ENCODE measurements at places on chromosomes 7 and 10. TPM values are rescaled to one million over a fixed set of nuclear protein-coding genes. Genes with fewer than 3 reads are reported as not detected.

GRCh38 chr7:29177963-29178600, 16.5 kb upstream of the CHN2 start:
- DNase-seq: peak; percentile 63

WEE2 gene
- polyA plus RNA-seq: not detected

- DNase-seq: no peak
These were observed 86.7 kb upstream of the GPR22 start for GRCh38 chr7:107383203-107383602.

RNF133 gene
- polyA plus RNA-seq: 0.06 TPM

NAPEPLD gene
- polyA plus RNA-seq: 3.7 TPM

DNA sequence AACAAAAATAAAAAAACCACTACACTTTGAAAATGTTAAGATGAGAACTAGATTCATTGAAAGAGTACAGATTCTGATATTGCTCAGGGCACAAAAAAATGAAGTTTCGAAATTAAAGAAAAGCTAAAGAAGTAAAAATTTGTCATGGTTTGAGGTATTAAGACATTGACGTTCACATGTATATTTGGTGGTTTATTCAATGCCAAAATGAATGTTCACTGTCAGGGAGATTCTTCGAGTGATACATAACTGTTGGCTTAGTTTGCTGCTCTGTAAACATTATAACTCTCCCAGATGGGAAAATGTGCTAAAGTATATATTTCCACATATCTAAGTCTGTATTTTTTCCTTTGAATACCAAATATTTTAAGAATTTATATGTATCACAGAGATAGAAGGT, 345.0 kb downstream of the SEMA3D start:
- no peak for DNase-seq

SLC26A5 gene
- polyA plus RNA-seq: not detected

PNLIPRP3 gene
- not detected for polyA plus RNA-seq

DNA sequence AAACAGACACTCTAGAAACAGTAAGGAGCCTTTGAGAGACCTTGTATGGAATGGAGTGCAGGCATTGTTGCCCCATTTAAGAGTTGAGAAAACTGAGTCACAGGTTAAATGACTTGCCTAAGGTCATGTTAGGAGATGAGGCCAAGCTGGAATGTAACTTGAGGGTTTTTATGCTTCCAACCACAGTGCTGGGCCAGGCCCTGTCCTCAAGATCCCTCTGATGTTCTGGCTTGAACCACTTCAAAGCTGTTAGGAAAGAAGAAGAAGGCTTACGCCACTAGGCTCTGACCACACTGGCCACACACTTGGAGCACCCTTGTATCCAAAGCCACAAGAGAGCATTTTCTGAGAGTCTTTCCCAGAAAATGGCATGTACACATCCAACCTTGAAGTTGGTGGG, 42.7 kb downstream of the PLAU start:
- DNase-seq: no peak

GRCh38 chr10:98060079-98060478, 29.7 kb upstream of the CRTAC1 start:
- DNase-seq: no peak

GRCh38 chr10:77550378-77550777, 87.2 kb downstream of the KCNMA1 start:
- no peak for DNase-seq

RBP3 gene
- not detected for polyA plus RNA-seq

- DNase-seq: no peak
These were observed 9.5 kb downstream of the PNLIPRP3 start for GRCh38 chr10:116437076-116437692.

DNA sequence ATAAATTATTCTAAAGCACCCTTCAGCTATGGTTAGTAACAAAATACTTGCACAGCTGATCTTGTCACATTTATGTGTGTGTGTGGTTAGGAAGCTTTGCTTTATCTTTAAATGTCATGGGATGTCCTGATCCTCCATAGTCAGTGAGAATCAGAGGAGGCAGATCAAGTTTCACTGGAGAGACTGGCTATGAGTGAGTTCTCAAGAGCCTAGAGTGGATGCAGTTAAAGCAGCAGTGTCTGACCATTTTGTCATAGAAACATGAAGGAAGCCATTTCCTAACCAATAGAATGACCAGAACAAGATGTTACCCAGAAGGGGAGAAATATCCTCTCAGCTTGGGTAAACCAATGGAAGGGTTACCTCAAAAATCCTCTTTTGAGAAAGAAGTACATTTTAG, 207.2 kb upstream of the DKK1 start:
- no peak for DNase-seq

- no peak for DNase-seq
These were observed 292.7 kb downstream of the EXOC4 start for GRCh38 chr7:133545618-133546017.

DNA sequence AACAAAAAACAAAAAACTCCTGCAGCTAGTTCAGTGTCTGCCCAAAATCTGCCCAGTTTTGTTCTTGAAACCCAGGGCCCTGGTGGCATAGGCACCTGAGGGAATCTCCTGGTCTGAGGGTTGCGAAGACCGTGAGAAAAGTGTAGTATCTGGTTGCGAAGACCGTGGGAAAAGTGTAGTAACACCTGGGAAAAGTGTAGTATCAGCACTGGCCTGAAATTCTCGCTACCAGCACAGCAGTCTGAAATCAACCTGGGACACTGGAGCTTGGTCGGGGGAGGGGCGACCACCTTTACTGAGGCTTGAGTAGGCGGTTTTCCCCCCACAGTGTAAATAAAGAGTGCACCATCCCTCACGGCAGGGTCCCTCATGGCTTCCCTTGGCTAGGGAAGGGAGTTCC, 82.5 kb upstream of the SP4 start:
- DNase-seq: no peak

ICA1 gene
- 28.8 TPM for polyA plus RNA-seq

DNA sequence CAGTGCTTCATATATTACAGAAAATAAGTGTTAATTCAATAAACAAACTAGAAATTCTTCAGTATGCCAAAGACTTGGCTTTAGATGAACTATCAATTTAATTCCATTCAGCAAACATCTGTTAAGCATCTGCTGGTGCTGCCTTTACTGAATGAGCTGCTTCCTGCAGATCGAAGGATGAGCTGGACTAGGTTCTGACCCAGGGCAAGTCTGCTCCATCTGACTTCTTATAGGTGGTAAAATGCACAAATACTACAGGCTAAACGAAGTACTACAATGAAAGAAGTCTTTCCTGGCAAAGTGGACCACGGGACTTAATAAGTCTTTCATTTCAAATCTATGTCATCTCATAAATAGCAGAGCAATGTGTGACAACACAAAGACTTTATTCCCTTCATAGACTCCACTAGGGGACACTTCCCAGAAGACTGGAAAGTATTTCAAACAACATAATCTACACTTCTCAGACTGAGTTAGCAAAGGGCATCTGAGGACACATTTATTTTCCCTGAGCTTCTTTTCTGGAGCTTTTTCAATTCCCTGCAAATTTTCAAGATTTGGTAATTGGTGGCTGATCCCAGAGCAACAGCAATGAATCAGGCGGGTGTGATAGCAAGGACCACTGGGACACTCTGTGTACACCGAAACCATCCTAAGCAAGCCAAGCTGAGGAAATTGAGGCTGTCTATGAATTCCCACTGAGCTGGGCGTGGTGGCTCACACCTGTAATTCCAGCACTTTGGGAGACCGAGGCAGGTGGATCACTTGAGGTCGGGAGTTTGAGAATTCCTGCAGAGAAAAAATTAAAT, 108.9 kb upstream of the FRMD4A start:
- no peak for DNase-seq

GRCh38 chr10:48929413-48929990, 10.1 kb downstream of the LRRC18 start:
- DNase-seq: no peak

TFR2 gene
- 0.08 TPM for polyA plus RNA-seq

UNCX gene
- not detected for polyA plus RNA-seq

- DNase-seq: no peak
These were observed 13.4 kb downstream of the TRPV6 start for GRCh38 chr7:142872106-142872675.

DNA sequence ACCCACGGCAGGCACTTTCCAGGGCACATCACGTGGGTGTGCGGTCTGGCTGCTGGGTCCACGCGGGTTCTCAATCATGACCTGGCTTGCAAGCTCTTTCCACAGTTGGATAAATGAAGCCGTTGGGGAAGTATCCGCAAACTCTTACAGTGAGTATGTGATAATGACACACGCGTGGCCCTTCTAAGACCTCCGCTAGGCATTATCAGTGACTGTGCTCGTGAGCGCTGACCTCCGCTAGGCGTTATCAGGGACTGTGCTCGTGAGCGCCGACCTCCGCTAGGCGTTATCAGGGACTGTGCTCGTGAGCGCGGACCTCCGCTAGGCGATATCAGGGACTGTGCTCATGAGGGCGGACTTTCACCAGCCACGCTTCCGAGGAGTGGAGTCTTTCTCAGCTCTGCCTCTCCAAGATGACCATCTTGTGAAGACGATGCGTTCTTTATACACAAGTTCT, 107.0 kb downstream of the WDR37 start:
- no peak for DNase-seq

DNA sequence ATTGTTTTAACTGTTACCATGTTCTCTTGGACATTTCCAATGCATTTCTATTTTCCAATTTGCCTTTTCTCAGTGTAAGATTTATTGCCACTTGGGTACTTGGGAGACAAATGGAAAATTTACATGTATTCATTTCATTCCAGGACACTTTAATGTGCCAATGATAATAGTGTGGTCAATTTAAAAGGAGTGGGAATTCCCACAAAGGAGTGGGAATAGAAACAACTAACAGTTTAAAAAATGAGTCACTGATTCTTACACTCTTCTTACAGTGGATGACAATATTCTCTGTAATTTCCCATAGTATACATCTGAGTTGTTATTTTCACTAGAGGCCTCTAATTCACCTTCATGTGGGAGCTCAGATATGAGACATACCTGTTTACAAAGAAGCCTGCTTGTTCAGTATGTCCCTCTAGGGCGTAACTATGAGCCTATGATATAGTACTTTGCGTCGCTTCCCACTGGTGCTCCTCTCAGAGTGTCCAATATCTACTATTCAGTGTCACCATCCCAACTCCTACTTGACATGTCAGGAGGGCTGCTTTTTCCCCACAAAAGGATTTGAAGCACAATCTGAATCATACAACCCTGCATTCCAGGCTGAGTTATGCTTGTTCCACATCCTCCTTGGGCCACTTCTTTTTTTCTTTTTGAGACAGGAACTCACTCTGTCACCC, 301.3 kb downstream of the PHTF2 start:
- DNase-seq: no peak

DNA sequence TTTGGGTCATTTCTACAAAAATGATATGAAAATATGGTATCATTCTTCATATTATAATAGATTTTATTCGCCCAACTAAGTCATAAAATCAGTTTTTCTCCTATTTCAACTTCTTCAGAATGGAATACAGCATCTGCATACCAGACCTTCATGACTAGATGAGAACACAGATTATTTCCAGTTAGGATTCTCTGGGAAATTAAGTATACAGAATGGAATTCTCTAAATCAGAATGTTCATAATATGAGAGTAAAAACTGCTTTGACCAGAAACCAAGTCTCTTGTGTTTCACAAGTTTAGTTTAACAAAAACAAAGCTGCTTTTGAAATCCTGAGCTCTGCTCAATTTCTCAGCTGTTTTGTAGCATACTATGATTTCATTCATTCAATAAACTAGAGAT, 160.3 kb upstream of the SEMA3A start:
- no peak for DNase-seq

GRCh38 chr7:68078157-68078710, 1081.6 kb downstream of the TYW1 start:
- no peak for DNase-seq

DNA sequence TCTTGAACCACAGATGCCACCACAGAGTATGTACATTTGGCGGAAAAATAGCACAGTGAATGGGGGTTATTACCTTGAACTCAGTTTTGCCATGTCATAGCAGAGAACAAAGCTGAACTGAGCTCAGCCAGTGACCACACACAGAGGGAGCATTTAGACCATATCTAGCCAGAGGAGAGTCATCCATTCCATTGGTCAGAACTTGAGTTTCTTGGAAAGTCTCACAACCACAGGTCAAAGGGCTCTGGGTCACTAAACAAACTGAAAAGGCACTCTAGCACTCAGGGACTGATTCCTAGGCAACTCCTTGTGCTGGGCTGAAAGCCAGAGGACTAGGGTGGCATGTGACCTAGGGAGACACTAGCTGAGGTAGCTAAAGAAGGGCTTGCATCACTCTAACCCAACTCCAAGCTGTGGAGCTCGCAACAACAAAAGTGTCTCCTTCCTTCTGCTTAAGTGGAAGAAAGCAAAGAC, 239.7 kb upstream of the SEMA3D start:
- DNase-seq: no peak

DNA sequence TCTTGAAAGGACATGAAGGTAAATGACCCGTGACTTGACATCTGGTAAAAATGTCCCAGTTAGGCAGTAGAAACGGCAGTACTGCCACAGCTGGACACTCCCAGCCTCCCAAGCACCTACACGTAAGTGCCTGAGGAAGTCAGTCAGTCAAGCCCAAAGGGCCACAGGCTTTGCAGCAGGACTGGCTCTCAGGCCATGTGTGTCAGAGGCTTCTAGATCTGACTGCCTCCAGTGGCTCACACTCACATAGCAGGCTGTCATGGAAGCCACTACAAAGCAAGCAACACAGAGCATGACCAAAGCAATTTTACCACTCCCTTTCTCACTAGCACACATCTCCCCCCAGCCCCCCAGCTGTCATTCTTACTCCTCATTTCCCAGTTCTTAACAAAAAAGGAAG, 17.8 kb upstream of the CCNJ start:
- no peak for DNase-seq

C10orf88 gene
- 3.1 TPM for polyA plus RNA-seq

DNA sequence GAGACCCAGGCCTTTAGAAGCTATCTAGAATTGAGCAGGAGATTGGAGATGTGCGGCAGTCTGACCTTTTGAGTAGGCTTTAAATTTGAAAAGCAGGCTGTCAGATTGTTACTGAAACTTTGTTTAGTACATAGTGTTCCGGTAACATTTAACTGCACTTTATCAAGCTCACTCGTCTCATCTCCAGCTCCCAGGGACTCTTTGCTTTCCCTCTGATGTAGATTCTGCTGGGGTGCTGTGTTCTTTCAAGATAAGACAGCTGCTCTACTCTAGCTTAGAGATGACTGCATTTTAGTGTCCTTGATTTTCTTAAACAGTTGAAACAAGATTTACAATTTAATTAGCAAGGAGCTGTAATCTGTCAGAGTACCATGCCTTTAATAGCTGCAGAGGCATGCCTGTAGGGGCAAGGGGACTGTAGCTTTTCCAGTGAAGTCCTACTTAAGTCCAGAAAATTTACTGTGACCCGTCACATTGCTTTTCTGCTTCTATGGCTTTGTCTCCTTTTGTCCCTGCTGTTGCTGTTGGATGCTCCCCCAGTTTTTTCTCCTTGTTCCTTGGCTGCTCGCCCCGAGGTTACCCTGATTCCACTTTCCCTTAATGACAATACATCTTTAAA, 56.4 kb upstream of the MTPN start:
- DNase-seq: no peak

ADAMTS14 gene
- polyA plus RNA-seq: 0.11 TPM

GLI3 gene
- 2.3 TPM for polyA plus RNA-seq
